ENCODE measurements at places on chromosomes 7 and 10.
A peak's percentile ranks its signal among the peaks of the same experiment; 100 is the strongest.

GRCh38 chr7:90626013-90626412 is 29.9 kb downstream of the CDK14 start:
- peak; percentile 37 for DNase-seq

GRCh38 chr10:63434866-63435854 is 30.6 kb downstream of the JMJD1C start:
- no peak for DNase-seq

GRCh38 chr10:36171556-36171952 is 529.5 kb upstream of the FZD8 start:
- DNase-seq: peak; percentile 5

GRCh38 chr7:143493751-143494150 is 16.1 kb downstream of the TAS2R41 start:
- no peak for DNase-seq

DNA sequence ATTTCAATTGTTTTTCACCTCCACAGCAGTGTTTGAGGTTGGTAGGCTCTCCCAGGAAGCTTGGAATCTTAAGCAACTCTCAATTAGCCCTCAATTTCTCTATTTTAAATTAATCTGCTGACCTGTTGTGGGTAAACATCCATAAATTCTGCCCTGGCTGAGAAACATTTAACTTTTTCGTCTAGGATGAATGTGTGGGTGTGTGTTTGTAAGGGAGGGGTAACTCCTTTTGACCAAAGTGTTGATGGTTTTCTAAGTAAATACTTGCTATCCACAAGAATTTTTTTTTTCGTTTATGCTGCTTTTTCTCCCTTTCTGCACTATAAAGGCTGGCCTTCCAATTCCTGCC is 973 bp downstream of the PPP3CB start:
- DNase-seq: no peak

- peak; percentile 73 for DNase-seq
Observed at GRCh38 chr10:71068861-71069271, 143.5 kb upstream of the UNC5B start.

DNA sequence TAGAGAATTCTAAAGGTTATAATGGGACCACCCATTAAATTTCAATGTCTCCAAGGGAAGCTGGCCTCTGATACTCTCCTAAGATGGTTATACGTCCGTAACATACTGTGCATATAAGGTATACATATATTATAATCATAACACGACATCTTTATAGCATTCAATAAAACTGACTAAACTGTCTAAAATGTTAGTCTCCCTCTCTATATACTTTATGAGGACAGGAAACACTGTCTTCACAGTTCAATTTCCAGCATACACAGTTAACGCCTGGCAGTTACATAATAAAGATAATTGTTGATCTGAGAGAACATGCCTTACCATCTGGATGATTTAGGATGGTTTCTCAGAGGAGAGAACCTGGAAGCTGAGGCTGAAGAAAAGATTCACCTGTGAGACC is 1.2 kb upstream of the ORC5 start:
- DNase-seq: no peak

GRCh38 chr7:108613147-108613948 is 43.7 kb downstream of the DNAJB9 start:
- peak; percentile 41 for DNase-seq

GRCh38 chr10:110802551-110803238 is 69.0 kb upstream of the PDCD4 start:
- peak; percentile 89 for DNase-seq

DNA sequence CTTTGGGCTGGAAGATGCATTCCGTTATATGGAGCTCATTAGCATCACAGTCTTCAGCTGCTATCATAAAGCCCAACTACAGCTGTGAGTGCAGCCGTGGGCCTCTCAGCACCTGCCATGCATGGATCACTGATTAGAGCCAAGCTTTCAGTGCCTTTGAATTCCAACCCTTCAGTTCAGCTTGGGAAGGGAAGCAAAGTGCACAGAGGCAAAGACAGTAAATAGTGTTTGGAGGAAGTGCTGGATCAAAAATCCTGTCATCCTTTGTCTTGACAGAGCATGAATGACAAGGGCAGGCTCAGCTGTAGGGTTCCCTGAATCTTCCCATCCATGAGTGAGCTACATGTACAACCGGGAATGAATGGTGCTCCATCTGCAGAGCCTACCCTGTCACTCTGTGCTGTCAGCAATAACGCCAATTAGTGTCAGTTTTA is 153.7 kb downstream of the DNAJB9 start:
- no peak for DNase-seq

GRCh38 chr10:103895411-103896186 is 22.4 kb downstream of the STN1 start:
- DNase-seq: peak; percentile 90

- no peak for DNase-seq
Observed at GRCh38 chr10:122646511-122647382, 52.9 kb downstream of the C10orf120 start.

DNA sequence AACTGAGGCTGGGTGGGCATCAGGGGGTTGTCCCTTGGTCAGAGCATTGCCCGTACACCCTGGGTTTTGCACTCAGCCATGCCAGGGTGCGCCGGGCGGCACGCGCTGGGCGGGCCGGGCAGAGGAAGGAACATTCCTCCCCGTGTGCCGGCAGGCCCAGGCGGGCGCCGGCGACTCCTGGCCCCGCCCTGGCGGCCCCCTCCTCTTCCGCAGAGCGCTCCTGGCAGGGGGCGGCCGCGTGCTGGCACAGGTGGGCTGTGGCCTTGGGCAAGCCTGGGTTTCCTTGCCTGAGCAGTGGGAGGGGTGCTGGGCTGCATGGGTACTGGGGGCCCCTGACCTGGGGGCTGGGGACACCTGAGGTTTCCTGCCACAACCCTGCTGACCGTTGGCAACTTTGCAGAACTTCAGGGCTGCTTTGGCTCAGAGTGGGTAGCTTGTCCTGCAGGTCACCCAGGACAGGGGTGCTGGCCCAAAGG is 3.9 kb downstream of the LFNG start:
- no peak for DNase-seq

GRCh38 chr10:98415731-98416119 is 743 bp upstream of the PYROXD2 start:
- no peak for DNase-seq

GRCh38 chr10:71294091-71294561 is 24.9 kb upstream of the SLC29A3 start:
- DNase-seq: no peak

- no peak for DNase-seq
Observed at GRCh38 chr10:70432561-70433263, 8.8 kb downstream of the NODAL start.

- DNase-seq: no peak
Observed at GRCh38 chr7:94656658-94656924, 658 bp upstream of the SGCE start.

DNA sequence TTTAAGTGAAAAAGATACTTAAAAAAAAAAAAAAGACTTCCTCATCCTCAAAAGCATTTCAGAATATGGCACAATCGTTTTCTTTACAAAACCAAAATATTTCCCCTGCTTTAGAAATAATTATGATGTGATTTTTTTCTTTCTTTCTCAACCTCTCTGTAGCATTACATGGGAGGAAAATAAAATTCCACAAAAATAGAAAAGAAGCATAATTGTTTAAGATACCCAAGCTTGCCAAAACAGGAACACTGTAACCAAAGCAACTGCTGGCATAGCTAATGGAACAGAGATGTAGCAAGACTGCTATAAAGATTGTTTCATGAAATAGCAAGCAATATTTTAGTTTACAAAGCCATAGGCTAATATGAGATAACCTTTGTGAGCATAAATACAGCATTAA is 75.6 kb upstream of the GPR22 start:
- DNase-seq: no peak

DNA sequence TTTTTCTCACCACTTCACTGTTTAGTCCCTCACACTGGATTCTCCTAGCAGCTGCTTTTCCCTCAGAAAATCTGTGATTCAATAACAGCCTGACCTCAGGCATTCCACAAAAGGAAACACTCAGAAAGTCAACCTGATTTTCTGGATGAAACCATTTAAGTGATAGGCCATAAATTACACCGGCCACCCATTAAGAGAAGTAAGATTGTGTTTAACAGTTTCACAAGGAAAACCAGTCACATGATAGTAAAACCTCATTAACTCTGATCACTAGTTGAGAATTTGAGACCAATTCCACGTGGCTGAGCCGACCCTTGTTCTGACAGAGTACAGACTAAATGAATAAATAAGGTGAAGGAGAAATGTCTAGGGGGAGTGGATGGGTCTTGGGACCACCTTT is 7.7 kb downstream of the GRM8 start:
- DNase-seq: no peak

DNA sequence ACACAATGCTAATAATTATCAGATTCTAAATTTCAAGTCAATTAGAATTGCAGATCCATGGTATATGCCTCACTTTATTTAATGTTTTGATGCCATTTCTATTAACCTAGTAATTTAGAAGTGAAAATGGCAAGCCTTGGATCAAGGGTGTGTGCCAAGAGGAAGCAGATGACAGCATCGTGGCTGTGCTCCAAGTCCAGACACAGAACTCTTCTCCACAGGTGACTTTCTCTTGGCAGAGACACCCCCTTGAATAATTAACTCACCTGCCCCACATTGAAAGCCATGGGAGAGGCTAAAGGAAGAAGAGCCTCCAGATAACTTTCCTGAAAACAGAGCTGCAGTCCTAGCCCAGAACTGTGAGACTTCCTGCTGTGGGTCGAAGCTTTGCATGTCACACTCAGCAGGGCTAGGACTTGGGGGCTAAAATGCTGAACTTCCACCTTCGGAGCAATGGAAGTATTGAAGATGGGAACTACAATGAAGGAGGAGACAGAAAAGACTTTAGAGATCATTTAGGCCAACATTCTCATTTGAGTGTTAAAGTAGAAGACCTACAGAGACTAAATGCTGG is 996 bp upstream of the C10orf90 start:
- no peak for DNase-seq

DNA sequence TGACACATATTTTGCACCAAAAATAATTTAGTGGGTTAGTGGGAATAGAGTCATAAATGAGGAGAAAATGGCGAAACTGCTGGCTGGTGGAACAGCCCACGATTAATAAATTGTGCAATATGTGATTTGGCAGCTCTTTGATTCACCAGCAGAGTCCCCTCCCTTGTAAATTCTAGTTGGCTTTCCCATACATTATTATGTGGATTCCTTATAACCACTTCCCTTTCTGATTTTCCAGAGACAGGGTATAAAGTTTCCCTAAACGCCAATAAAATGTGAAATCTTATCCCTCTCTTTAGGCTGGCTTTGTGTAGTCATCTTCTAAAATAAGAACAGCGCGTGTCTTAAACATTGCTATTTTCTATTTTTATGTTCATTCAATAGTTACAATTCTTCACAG is 149.4 kb upstream of the FERD3L start:
- peak; percentile 34 for DNase-seq

- DNase-seq: no peak
Observed at GRCh38 chr7:29793507-29793906, 12.8 kb upstream of the WIPF3 start.

DNA sequence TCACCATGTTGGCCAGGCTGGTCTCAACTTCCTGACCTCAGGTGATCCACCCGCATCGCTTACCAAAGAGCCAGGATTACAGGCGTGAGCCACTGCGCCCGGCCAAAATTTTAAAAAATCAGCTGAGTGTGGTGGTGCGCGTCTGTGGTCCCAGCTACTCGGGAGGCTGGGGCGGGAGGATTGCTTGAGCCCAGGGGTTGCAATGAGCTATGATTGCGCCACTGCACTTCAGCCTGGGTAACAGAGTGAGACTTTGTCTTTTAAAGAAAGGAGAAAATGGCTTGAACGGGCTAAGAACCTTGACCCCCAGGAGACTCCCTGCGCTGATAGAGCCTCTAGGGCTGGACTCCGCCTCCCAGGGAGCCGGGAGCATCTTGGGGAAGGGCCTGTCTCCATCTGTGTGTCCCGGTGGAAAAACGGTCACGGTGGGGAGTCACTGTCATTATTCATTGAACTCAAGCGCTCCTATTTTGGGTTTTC is 760 bp upstream of the KCTD7 start:
- DNase-seq: no peak

- no peak for DNase-seq
Observed at GRCh38 chr7:45583296-45583695, 9.1 kb downstream of the ADCY1 start.

DNA sequence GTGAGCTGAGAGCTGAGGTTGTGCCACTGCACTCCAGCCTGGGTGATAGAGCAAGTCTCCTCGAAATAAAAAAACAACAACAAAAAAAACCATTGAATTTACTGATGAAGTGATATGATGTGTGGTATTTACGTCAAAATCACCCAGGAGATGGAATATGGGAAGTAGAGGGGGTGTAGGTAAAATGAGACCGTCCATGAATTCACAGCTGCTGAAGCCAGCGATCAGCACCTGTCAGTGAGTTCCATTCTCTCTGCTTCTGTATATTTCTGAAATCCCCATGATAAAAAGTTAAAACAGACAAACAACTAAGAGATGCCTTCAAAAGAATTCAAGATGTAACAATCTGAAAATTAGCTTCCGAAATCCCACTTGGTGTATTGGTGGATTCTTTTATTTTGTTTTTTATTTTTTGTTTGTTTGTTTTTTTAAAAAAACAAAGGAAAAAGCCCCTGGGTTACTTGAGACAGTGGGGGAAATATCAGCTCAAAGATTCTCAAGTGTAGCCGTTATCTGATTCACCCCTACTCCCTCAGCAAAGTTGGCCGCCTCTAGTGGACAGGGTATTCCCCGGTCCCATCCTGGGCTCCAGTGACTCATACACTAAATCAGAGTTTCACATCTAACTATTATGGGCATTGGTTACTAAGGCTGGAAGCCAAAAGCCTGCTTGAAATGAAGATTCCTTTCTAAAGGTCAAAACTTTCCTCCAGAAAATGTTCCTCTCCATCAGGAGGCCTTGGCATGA is 76.4 kb downstream of the MAP3K8 start:
- DNase-seq: peak; percentile 51

- no peak for DNase-seq
Observed at GRCh38 chr10:6701289-6701688, 121.2 kb upstream of the PRKCQ start.

- peak; percentile 38 for DNase-seq
Observed at GRCh38 chr7:114922026-114922651, at the start of gene MDFIC. Gene MDFIC (plus strand): TSS chr7:114922094. CDS start chr7:114923034, 940 bp downstream.

GRCh38 chr7:129804111-129804889 is 148.5 kb downstream of the UBE2H start:
- DNase-seq: no peak

- no peak for DNase-seq
Observed at GRCh38 chr7:157560710-157561522, 224.1 kb downstream of the DNAJB6 start.

- no peak for DNase-seq
Observed at GRCh38 chr10:33684211-33684611, 349.7 kb upstream of the NRP1 start.

- peak; percentile 53 for DNase-seq
Observed at GRCh38 chr7:127252778-127253280, at the start of gene GRM8. Gene GRM8 (minus strand): TSS chr7:127252941.

- peak; percentile 98 for DNase-seq
Observed at GRCh38 chr10:77513781-77514331, 123.8 kb downstream of the KCNMA1 start.

DNA sequence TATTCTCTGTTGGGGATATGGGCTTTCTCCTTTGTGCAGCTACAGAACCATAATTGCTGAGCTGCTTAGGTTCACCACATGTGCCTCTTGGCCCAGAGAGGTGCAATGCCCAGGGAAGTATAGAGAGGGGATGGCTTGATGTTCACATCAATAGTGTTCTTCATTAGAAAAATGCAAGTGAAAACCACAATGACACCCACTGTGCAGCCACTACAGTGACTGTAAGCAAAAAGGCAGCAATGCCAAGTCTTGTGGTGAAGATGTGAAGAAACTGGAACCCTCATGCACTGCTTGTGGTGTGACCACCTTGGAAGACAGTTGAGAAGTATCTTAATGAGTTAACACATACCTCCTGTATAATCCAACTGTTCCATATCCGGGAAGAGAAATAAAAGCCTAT is 318.9 kb upstream of the ZMIZ1 start:
- DNase-seq: peak; percentile 30

- no peak for DNase-seq
Observed at GRCh38 chr10:34200355-34200901, 614.7 kb downstream of the PARD3 start.

All from HT1080 (cell line).